DND-41 (cell line): ENCODE measurements at places on chromosomes 1 and 21.

DNA sequence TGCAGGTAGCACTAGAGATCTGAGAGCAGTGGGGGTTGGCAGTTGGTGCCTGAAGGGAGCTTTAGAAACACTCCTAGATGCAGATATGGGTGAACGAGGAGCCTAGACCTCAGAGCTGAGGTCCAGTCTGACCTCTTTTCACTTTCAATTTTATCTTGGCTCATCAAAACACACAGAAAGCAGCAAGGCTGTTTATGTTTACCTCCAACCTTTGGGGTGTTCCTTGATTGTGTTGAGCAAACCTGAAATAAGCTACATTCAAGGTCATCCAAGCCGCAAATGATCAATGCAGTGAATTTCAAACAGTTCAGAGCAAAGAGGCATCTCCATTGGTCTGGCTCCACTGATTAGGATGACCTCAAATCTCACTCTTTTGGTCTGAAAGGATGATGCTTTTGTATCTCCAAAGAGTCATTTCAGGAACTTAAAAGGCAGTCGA lies 1.3 kb downstream of the LY9 start:
- DNase-seq, result no peak
- H3K27ac ChIP-seq, result peak overlapping the region; percentile 75
- no peak overlapping the region for H3K4me3 ChIP-seq
- peaks cover 70% of the 10 kb centered on the region for H3K4me1 ChIP-seq
- H3K27me3 ChIP-seq, result no peaks in the 10 kb centered on the region
- no peaks in the 10 kb centered on the region for H3K36me3 ChIP-seq

DNA sequence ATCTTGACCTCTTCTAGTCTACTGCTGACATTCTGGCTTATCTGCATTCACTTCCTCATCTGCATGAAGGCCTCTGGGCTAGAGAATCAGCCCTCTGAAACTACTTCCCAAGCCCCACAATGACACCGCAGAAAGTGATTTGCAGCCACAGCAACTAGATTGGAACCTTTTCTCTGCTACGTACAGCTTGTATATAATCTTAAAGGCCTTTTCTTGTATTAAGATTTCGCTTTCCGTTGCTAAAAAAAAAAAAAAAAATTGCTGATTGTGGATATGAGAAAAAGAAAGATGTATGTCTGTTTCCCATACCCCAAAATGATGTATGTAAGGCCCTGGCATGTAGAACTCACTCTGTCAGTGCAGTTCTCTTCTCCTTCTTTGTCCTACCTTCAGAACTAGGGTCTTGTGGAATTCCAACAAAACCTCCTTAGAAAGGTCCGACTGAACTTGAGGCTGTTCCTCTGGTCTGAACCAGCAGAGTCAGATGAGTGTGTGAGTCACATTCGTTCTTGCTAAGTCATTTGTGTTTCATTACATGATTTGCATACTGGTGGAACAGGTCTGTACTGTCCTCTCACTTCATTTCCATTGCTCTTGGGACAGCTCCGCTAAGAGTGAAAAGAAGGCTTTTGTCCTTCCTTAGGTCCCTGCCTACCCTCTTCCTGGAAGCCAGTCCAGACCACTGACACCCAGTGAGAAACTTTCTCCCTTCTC lies 62.7 kb downstream of the PLPP3 start:
- H3K27ac ChIP-seq, result no peak overlapping the region
- H3K4me3 ChIP-seq, result no peak overlapping the region
- peaks cover 1% of the 10 kb centered on the region; the same call in 1 of the 2 replicates for H3K4me1 ChIP-seq
- no peaks in the 10 kb centered on the region for H3K27me3 ChIP-seq
- no peaks in the 10 kb centered on the region for H3K36me3 ChIP-seq

- H3K27me3 ChIP-seq, result peaks cover 11% of the 10 kb centered on the region
- no peak for DNase-seq
- no peaks in the 10 kb centered on the region for H3K4me1 ChIP-seq
- H3K27ac ChIP-seq, result no peak overlapping the region
Measured at GRCh38 chr1:48680411-48681035, 96.2 kb downstream of the BEND5 start.

GRCh38 chr21:37207441-37208009 lies 59.6 kb downstream of the VPS26C start:
- DNase-seq, result no peak
- no peak overlapping the region for H3K27ac ChIP-seq

DNA sequence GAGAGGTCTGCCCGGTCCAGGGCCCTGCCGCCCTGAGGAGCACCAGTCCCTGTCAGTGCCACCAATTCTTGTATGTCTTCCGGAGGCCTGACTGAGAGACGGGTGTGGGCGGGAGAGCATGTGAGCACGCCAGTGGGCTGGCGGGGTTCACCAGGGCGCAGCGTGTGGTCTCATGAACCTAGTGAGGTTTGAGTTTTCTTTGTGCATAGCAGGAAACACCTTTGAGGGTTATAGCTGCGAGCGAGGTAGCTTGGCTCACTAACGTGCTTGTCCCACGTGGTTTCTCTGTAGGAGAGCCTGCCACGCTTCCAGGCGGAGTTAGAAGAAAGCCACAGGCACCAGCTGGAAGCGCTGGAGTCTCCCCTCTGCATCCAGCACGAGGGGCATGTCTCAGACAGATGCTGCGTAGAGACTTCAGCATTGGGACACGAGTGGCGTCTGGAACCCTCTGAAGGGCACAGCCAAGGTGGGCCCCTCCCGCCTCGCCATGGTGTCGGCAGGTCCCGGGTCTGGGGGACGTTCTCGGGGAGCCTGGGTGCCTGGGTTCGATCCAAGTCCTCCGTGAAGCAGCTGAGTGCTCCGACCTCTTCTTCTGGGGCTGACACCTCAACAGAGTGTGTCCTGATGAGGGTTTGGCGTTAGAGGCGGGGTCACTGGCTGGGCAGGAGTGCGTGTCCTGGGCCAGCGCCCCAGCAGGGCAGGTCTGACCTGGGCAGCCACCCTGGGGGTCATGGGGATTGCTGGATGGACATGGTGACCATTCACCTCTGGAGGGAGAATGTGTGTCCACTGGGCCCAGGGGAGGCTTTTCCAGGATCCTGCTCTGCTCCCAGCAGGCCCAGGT lies 31.4 kb downstream of the PCNT start:
- no peaks in the 10 kb centered on the region for H3K27me3 ChIP-seq

DNA sequence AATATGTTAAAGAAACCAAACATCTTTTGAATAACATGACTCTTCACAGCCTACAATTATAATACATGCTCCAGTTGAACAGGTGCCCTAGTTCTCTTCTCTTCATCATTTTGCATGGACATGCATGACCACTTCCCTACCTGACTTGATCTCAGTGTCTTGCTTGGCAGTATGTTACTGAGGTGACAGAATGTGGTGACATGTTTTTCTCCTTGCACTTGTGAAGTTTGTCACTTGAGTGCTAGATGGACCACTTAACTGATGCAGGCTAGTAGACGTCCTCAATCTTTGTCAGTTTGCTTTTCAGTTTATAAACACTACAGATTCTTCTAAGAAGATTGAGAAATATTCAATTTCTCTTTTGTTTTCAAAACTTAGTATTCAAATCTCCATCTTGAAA lies 10.1 kb upstream of the KRTAP13-2 start:
- H3K4me3 ChIP-seq, result no peak overlapping the region
- H3K36me3 ChIP-seq, result no peaks in the 10 kb centered on the region
- no peak overlapping the region for H3K27ac ChIP-seq
- no peak for DNase-seq
- H3K4me1 ChIP-seq, result no peaks in the 10 kb centered on the region
- H3K27me3 ChIP-seq, result no peaks in the 10 kb centered on the region

- no peak for DNase-seq
- H3K27me3 ChIP-seq, result no peaks in the 10 kb centered on the region
- H3K27ac ChIP-seq, result no peak overlapping the region
Measured at GRCh38 chr1:184438363-184438762, 51.5 kb downstream of the C1orf21 start.

DNA sequence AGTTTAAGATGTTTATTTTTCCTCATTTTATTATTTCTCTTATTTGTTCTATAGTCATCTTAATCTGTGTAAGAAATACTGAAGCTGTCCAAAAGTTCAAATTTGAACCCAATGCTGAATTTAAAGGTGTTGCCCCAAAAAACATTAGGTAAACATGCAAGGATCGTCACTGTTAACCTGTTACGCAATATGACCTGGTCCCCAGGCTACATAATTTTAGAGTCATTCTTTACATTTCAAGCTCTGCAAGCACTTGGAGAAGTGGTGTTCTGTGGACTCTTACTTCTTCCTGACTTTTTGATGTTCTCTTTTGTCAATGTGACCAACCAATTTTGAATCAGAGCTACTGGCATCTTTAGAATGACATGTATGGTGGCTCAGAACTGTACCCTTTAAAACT lies 106.0 kb downstream of the CLIC6 start:
- H3K27me3 ChIP-seq, result no peaks in the 10 kb centered on the region
- H3K27ac ChIP-seq, result no peak overlapping the region
- no peaks in the 10 kb centered on the region for H3K4me1 ChIP-seq
- H3K4me3 ChIP-seq, result no peak overlapping the region

DNA sequence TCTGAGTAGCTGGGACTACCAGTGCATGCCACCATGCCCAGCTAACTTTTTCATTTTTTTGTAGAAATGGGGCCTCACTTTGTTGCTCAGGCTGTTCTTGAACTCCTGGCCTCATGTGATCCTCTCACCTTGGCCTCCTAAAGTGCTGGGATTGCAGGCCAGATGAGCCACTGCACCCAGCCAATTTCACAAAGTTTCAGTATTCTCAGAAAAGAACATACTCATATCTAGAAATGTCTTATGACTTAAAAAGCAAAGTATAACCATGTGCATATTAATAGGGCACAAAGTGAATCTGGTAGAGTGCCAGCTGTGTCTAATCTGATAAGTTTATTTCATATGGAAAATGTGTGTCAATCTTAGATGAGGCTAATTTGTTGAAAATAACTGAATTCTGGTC lies 87.5 kb upstream of the CACYBP start:
- no peak overlapping the region for H3K27ac ChIP-seq
- DNase-seq, result no peak
- H3K4me1 ChIP-seq, result no peaks in the 10 kb centered on the region
- no peaks in the 10 kb centered on the region for H3K36me3 ChIP-seq

DNA sequence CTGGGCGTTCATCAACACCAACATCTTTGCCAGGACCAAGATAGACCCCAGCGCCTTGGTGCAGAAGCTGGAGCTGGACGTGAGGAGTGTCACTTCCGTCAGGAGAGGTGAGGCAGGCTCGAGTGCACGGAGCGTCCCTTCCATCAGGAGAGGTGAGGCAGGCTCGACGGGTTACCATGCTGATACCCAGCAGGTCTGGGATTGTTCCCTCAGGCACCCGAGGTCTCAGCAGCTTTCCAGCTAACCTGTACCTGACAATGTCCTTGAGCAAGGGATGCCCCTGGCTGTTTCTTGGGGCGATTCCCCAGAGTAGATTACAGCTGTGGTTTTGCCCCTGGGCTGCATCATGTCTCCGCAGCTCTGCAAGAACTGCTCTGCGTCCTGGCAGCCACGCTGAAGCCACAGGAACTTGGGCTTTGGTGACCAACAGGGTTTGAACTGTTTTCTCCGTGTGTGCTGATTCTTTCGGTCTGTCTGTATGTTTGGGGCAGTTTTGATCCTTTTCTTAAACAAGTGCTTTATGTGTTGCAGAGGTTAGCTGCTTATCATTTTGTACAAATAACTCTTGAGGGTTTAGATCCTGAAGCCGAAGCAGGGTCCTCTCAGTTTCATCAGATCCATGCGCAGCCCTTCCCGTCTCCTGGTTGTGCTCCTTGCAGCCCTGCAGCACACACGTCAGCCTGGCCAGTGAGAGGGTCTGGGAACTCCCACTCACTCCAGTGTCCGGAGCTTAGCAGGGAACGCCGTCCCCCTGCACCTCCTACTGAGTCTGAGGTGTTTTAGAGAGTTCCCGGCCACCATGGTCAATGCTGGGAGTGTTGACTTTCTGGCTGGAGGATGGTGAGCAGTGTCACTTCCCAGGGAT lies 4.1 kb downstream of the SLX9 start:
- peaks cover 68% of the 10 kb centered on the region for H3K36me3 ChIP-seq
- H3K4me3 ChIP-seq, result no peak overlapping the region
- no peak for DNase-seq
- no peak overlapping the region for H3K27ac ChIP-seq

- H3K36me3 ChIP-seq, result no peaks in the 10 kb centered on the region
- no peaks in the 10 kb centered on the region for H3K4me1 ChIP-seq
Measured at GRCh38 chr1:89794406-89794805, 26.4 kb upstream of the LRRC8D start.

DNA sequence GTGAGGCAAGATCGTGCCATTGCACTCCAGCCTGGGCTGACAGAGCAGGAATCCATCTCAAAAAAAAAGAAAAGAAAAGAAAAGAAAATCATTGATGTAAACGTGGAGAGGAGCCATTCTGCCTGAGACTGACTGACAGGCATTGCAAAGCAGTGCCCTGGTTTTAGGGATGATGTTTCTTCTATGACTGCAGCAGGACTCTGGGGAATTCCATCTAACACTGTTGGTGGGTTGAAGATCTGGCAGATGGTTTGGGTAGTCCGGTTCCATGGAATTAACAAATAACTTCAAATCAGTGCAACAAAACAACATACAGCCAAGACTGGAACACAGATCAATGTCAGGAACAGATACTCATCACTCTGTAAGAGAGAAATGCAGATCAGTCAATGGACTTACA lies 17.8 kb upstream of the LAMC2 start:
- no peak overlapping the region for H3K27ac ChIP-seq
- H3K36me3 ChIP-seq, result no peaks in the 10 kb centered on the region
- DNase-seq, result no peak
- H3K27me3 ChIP-seq, result no peaks in the 10 kb centered on the region

- H3K27ac ChIP-seq, result no peak overlapping the region
- H3K27me3 ChIP-seq, result peaks cover 4% of the 10 kb centered on the region
- H3K4me1 ChIP-seq, result no peaks in the 10 kb centered on the region
- H3K36me3 ChIP-seq, result peaks cover 5% of the 10 kb centered on the region
Measured at GRCh38 chr1:163361123-163361934, 39.6 kb downstream of the NUF2 start.

- peak overlapping the region; percentile 60; the same call in 1 of the 2 replicates for H3K27ac ChIP-seq
- H3K36me3 ChIP-seq, result no peaks in the 10 kb centered on the region; the same call in 1 of the 2 replicates
- H3K27me3 ChIP-seq, result no peaks in the 10 kb centered on the region
- H3K4me1 ChIP-seq, result peaks cover 8% of the 10 kb centered on the region
- no peak overlapping the region for H3K4me3 ChIP-seq
Measured at GRCh38 chr1:150995896-150996295, 10.8 kb downstream of the MINDY1 start.

- H3K27ac ChIP-seq, result no peak overlapping the region
- no peak for DNase-seq
- no peaks in the 10 kb centered on the region for H3K27me3 ChIP-seq
- H3K36me3 ChIP-seq, result no peaks in the 10 kb centered on the region
Measured at GRCh38 chr21:27715131-27715530, 748.2 kb upstream of the ADAMTS5 start.
